GM12878 (cell line): ENCODE measurements at places on chromosomes 1 and 21.

GRCh38 chr1:159172614-159173291 is 1.3 kb downstream of the CADM3 start:
- no peaks in the 10 kb centered on the region for H3K4me1 ChIP-seq
- DNase-seq, result no peak
- no peaks in the 10 kb centered on the region for H3K36me3 ChIP-seq
- no peak overlapping the region for H3K4me3 ChIP-seq
- H3K27me3 ChIP-seq, result peaks cover 10% of the 10 kb centered on the region

GRCh38 chr1:208537198-208537597 is 293.0 kb upstream of the PLXNA2 start:
- H3K27ac ChIP-seq, result no peak overlapping the region
- no peak overlapping the region for H3K4me3 ChIP-seq
- H3K4me1 ChIP-seq, result no peaks in the 10 kb centered on the region
- peaks cover 1% of the 10 kb centered on the region for H3K27me3 ChIP-seq

GRCh38 chr1:165356876-165357275 is 361 bp upstream of the LMX1A start:
- H3K4me1 ChIP-seq, result no peaks in the 10 kb centered on the region
- H3K36me3 ChIP-seq, result no peaks in the 10 kb centered on the region
- peaks cover 14% of the 10 kb centered on the region for H3K27me3 ChIP-seq
- H3K4me3 ChIP-seq, result no peak overlapping the region

DNA sequence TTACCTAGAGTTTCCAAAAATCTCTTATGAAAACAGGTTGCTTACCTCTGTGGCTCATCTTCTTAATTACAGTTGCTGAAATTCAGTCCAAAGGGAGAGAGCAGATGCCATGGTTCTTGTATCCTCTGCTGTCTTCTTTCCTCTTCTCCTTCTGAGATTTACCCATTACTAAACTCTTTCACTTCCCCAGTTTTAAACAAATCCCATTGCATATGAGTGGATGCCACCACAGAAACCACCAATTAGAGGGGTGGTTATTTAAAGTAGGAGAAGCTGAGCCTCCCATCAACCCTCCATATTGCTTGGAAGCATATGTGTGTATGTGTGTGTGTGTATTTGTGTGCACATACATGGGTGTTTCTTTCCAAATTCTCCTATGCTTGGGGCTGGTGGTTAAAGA is 128.5 kb upstream of the KCNK1 start:
- H3K36me3 ChIP-seq, result no peaks in the 10 kb centered on the region
- H3K4me3 ChIP-seq, result no peak overlapping the region
- no peaks in the 10 kb centered on the region for H3K27me3 ChIP-seq
- no peak for DNase-seq
- no peaks in the 10 kb centered on the region for H3K4me1 ChIP-seq

DNA sequence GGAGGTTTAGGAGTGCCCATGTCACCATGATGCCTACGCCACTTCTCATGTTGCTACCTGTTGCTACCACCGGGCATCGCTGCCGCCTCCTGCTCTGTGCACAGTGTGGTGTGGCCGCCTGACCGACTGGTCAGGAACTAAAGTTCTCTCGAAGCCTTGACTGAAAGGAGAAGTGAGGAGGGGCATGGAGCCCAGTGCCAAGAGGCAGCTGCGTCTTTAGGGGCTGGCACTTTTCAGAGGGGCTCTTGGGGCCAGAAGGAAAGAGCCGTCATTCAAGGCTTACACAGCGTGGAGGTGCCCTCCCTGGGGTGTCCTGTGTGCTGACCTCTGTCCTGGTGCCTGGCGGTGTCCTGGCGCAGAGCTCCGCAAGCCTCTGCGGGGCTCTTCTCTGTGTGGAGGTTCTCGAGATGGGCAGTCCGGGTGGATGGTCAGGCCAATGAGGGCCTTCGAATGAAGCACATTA is 57.2 kb downstream of the ADARB1 start:
- H3K36me3 ChIP-seq, result no peaks in the 10 kb centered on the region; the same call in 1 of the 2 replicates
- no peak for DNase-seq
- H3K27ac ChIP-seq, result no peak overlapping the region
- H3K27me3 ChIP-seq, result no peaks in the 10 kb centered on the region
- H3K4me3 ChIP-seq, result no peak overlapping the region

- H3K27ac ChIP-seq, result no peak overlapping the region
- no peaks in the 10 kb centered on the region for H3K36me3 ChIP-seq
- no peak overlapping the region for H3K4me3 ChIP-seq
- no peak for DNase-seq
- no peaks in the 10 kb centered on the region for H3K4me1 ChIP-seq
- no peaks in the 10 kb centered on the region for H3K27me3 ChIP-seq
Observed at GRCh38 chr1:73953186-73953585, 244.8 kb downstream of the LRRIQ3 start.

- no peaks in the 10 kb centered on the region for H3K36me3 ChIP-seq
- no peaks in the 10 kb centered on the region for H3K4me1 ChIP-seq
- H3K27me3 ChIP-seq, result no peaks in the 10 kb centered on the region; the same call in 1 of the 2 replicates
- H3K27ac ChIP-seq, result no peak overlapping the region
- no peak overlapping the region for H3K4me3 ChIP-seq
Observed at GRCh38 chr1:20466273-20466672, 19.7 kb downstream of the CAMK2N1 start.

GRCh38 chr1:168083456-168084325 is 53.0 kb downstream of the GPR161 start:
- no peaks in the 10 kb centered on the region for H3K4me1 ChIP-seq
- no peaks in the 10 kb centered on the region for H3K36me3 ChIP-seq

DNA sequence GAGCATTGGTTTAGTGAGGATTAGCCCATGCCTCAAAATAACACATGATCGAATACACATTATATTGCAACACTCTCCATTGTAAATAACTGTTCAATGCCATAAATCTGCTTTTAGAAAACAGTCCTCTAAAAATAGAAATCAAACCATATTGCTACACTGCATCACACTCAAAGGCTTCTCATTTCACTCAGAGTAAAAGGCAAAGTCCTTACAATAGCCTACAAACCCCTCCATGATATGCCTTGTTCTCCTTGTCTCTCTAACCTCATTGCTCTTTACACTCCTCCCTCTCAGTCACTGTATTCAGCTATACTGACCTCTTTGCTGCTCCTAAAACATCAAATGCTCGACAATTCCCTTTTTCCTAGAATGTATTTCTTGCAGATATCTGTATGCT is 64.2 kb downstream of the CYYR1 start:
- DNase-seq, result no peak
- no peaks in the 10 kb centered on the region for H3K4me1 ChIP-seq
- no peaks in the 10 kb centered on the region for H3K27me3 ChIP-seq
- no peaks in the 10 kb centered on the region for H3K36me3 ChIP-seq
- no peak overlapping the region for H3K27ac ChIP-seq
- H3K4me3 ChIP-seq, result no peak overlapping the region

GRCh38 chr1:59502009-59502691 is 205.3 kb downstream of the FGGY start:
- no peaks in the 10 kb centered on the region for H3K27me3 ChIP-seq
- no peaks in the 10 kb centered on the region for H3K36me3 ChIP-seq
- no peak overlapping the region for H3K4me3 ChIP-seq
- H3K27ac ChIP-seq, result no peak overlapping the region

GRCh38 chr1:166283600-166283999 is 116.8 kb upstream of the FAM78B start:
- DNase-seq, result no peak
- H3K27ac ChIP-seq, result no peak overlapping the region
- H3K4me1 ChIP-seq, result no peaks in the 10 kb centered on the region
- H3K4me3 ChIP-seq, result no peak overlapping the region
- H3K27me3 ChIP-seq, result no peaks in the 10 kb centered on the region
- no peaks in the 10 kb centered on the region for H3K36me3 ChIP-seq
